ENCODE measurements at places on chromosomes 5 and 9.

DNA sequence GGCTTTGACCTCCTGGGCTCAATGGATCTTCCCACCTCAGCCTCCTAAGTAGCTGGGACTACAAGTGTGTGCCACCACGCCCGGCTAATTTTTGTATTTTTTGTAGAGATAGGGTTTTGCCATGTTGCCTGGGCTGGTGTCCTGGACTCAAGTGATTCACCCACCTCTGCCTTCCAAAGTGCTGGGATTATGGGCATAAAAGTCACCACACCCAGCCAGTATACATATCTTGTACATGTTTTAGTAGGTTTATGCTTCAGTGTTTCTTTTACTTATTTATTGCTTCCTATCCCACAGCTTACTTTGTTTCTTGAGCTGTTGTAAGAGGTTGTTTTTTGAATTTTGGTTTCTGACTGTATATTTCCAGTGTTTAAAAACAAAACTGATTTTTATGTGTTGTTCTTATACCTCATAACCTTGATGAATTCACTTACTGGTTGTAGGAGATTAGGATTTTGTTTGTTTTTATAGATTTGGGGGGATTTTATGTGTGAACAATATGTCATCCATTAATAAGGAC lies 12.9 kb downstream of the FBXW5 start:
- DNase-seq, result no peak

DNA sequence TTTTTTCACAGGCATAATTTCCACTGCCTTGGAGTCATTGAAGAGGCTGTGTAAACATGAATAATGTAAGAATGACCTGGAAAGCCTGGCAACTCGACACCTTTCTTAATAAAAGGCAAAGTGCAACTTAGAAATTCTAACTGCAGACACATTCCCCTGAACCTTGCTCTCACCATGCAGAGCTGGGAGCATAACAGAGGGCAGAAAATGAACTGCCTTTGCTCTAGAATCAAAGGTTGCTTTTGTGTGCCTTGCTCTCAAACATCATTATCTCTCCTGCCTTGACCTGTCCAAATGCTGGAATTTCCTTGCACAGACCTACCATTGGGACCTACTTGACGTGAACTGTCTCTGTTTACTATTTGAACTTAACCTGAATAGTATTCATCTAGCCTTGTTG lies 462.0 kb upstream of the ZNF462 start:
- no peak for DNase-seq

DNA sequence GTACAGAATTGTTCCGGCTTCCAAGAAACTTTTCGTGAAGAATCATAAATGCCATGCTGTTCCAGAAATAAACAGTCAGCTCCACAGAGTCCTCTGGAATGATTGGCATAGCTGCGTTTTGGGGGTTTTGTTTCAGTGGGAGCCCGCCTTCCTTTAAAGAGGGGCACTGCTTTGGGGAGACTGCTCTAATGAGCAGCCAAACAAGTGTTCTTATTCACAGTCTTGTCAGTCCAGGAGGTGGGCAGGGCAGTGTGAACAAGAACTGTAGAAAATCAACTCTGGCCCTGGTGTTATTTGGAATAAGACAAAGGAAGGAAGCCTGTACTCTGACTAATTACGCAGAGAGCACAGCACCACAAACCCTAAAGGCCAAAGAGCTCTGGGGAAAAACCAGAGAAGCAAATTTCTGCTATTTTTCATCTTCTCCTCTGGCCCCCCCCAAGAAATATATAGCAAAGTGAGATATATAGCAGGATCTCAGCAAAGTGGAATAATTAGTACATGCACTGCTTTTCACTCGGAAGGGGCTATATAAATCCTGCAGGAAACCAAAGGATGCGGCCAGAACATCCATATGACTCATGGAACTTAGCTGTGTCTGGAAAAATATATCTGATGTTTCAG lies 92.9 kb downstream of the GLDC start:
- no peak for DNase-seq

GRCh38 chr5:38533286-38534155 lies 22.9 kb downstream of the LIFR start:
- DNase-seq, result no peak

DNA sequence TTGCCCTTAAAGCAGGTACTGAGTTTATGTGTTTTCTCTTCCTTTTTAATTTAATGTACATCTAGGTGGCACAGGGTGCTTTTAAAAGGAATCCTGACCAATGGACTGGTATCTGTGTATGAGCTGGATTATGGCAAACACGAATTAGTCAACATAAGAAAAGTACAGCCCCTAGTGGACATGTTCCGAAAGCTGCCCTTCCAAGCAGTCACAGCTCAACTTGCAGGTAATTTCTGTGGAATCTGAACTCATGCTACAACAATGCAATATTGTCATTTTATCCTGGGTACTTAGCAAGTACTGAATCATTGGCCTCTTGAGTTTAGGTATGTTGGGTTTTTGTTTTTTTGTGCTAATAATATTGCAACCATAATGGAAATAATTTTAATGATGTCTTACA lies 14.4 kb upstream of the TMOD1 start:
- DNase-seq, result no peak

DNA sequence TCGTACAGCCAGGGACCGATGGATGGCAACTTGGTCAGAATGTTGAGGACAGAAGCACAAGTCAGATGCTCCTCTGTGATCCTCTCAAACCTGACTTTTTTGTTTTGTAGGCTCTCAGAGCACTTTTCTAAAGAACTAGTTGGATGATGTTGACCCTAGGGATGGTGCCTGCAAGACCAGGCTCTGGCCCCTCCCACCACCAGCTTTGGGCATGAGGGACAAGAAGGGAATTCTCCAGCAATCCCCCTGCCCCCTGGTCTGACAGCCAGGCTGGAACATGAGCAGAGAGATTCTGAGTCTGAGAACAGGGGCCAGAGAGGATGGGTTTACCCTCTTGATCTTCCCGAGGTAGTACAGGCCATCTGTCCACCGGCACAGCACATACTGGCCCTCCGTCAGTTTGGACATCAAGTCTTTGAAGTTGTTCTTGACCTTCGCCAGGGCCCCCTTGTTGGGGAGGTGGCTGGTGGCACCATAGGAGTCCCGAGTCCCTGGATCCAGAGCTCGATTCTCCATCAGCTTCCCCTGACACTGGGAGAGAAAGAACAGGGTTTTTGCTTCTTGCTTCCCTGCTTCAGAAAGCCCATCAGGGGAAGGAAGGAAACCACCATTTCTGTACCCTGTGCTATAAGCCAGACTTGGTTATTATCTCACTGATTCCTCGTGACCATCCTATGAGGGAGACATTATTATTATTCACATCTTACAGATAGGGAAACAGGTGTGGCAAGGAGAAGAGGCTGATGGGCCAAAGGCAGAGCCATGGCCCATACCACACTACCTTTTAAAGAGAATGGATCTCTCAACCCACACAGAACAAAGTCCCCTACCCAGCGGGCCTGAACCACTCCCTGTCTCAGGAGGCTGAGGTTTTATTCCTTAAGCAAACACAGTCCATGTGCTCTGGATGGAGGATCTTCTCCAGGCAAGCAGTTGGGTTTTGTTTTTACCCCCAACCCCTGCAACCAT lies 2.5 kb downstream of the PHF19 start:
- DNase-seq, result no peak

DNA sequence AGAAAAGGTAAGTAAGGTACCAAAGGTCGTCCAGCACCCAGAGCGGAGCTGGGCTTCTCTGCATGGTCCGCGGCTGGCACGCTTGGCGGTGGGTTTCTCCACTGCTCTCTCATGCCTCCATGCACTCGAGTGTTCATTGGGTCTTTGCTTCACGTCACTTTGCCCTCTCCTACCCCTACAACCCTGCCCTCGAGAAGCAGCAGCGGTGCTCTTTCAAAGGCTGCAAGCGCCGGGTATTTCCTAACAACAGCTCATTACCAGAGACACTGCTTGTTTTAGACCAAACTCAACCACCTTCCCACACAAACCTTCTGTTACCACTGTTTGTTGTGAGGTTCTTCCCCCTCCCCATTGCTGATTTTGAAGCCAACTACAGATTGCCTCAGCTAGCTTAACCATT lies 21.5 kb upstream of the ZBTB34 start:
- no peak for DNase-seq

DNA sequence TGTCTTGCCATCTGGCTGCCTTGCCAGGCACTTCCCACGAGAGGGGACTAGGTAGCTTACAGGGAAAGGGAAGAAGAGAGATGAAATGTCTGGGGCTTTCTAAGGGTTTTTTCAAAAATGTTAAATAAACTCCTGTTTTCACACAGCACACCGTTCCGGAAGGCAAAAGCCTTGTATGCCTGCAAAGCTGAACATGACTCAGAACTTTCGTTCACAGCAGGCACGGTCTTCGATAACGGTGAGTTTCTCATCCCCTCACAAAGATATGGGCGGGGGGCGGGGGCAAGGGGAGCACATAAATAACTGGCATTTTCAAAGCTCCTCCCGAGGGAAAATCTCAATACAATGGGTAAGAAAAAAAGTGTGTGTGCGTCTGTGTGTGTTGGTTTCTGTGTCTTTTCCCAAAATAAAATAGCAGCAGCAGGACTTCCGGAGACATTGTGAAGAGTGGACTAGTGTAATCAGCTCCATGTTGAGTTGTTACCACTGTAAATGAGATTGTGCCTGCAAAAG lies 189.6 kb downstream of the NR3C1 start:
- DNase-seq, result no peak

Measured in activated CD4-positive, CD25-positive, alpha-beta regulatory T cell treated with anti-CD3 and anti-CD28 coated beads, Interleukin-2, amount 50 U/mL, for 72 hours (primary cell).